ENCODE measurements at places on chromosomes 5 and 9. TPM values are rescaled to one million over a fixed set of nuclear protein-coding genes. Genes with fewer than 3 reads are reported as not detected.

The C9orf153 gene
- polyA plus RNA-seq, result 0.10 TPM

The PKD2L2 gene
- polyA plus RNA-seq, result not detected

- DNase-seq, result no peak
These were observed 207.0 kb upstream of the MAP3K1 start for GRCh38 chr5:56608217-56608925.

GRCh38 chr5:147483961-147484707 lies 25.7 kb downstream of the DPYSL3 start:
- peak; percentile 9 for DNase-seq

DNA sequence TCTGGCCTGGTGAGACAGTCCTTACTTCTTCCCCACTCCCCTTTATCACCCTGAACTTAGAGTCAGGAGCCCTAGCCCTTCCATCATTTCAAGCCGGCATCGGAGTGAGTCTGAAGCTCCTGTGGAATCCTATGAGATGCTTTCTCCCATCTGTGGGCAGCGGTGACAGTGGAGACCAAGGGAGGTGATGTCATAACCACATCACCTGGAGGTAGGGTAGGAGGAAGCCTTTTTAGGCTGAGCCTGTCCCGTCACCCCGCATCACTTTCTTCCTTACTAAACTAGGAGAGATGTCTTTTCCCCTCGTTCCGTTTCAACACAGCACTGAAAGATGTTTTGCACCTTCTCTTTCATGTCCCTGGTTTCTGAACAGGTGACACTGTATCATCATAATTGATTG lies 124.1 kb upstream of the WWC1 start:
- no peak for DNase-seq

GRCh38 chr5:78691084-78691960 lies 42.8 kb upstream of the LHFPL2 start:
- no peak for DNase-seq

GRCh38 chr9:85700330-85700729 lies 41.4 kb downstream of the AGTPBP1 start:
- DNase-seq, result no peak

DNA sequence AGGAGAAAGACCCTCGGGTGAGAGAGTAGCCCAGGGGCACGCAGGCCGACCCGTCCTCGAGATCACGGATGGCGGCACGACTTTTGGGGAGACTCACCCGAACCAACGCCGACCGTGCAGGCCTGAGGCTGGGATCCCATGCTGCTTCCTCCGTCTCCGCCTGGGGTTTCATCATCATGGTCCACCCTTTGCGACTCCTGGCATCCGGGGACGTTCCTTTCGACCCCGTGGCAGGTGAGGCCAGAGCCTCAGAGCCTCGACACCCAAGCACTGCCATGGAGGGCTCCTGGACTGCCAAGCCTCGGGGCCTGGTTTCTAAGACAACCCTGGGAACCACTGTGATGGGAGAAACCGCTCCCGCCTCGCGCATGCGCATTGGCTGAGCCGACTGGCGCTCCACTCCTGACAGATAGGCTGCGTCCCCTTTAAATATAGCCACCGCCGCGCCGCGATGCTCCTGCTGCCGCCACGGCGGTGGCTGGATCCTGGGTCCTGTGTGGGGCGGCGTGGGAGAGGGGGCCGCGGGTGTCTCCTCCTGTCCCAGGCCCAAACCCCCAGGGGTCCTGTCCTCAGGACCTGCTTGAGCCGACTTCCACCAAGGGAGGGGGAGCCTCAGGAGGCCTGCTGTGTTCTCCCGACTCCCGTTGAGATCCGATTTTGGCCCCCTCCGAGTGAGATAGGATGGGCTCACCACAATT lies 481.6 kb downstream of the SPATA31A7 start:
- DNase-seq, result no peak

DNA sequence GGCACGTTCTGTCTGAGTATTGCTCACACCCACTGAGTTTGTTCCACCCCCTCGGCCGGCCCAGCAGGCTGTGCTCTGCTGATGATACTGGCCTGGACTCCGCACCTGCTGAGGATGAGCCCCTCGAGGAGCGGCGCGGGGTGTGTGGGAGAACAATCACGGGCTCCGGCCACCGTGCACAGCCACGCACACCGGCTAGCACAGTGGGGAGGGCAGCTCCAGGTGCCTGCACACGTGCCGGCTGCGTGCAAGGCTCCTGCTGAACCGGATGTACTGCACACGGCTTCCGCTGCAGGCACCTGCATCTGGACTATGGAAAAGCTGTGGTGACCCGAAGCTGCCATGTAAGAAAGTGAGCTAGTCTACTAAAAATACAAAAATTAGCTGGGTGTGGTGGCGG lies 485.2 kb upstream of the CDH9 start:
- DNase-seq, result no peak

GRCh38 chr5:150376799-150377771 lies 19.6 kb downstream of the TCOF1 start:
- no peak for DNase-seq

- DNase-seq, result no peak
These were observed 295.9 kb upstream of the TNC start for GRCh38 chr9:115413766-115414382.

- no peak for DNase-seq
These were observed 468.7 kb downstream of the TLE4 start for GRCh38 chr9:80040457-80040856.
